T follicular helper cell (primary cell): ENCODE measurements at places on chromosomes 12 and 14.

- DNase-seq, result no peak
Observed at GRCh38 chr12:43098766-43099550, 453.0 kb downstream of the ADAMTS20 start.

- peak; percentile 71 for DNase-seq
Observed at GRCh38 chr12:120007272-120007671, 18.2 kb downstream of the BICDL1 start.

- DNase-seq, result no peak
Observed at GRCh38 chr12:47378222-47378582, 298.4 kb upstream of the AMIGO2 start.

- DNase-seq, result no peak
Observed at GRCh38 chr14:93049867-93050331, 65.8 kb downstream of the ITPK1 start.

DNA sequence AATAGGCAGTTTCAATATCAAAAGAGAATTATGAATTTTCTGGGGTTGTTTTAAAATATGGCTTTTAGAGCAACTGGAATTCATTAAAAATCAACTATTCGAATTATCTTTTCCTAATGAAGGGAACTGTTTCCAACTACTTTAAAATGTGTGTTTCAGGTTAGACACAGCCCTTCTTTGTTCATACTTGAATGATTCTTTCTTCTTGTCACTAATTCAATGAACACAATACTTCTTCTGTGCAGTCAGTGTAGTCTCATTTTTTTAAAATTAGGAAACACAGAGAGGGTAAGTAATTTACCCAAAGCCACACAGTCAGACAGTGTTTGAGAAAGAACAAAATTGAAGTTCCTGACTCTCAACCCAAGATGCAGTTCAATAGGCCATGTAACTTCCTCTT is 414.0 kb downstream of the CCDC91 start:
- no peak for DNase-seq

- DNase-seq, result no peak
Observed at GRCh38 chr12:70638639-70639360, 1.6 kb upstream of the PTPRB start.

DNA sequence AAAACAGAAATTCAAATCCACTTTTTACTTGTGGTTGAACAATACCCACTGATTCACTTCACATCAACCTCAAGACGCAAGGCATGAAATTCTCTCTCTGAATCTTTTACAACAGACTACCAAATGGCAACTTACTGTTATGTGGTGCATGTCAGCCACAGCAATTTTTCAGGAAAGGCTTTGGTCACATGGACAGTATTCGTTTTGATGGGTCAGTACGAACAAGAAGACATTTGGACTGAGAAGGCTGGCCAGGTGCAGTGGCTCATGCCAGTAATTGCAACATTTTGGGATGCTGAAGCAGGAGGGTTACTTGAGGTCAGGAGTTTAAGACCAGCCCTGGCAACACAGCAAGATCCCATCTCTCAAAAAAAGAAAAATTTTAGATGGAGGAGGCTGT is 144.0 kb downstream of the SEC23A start:
- no peak for DNase-seq

DNA sequence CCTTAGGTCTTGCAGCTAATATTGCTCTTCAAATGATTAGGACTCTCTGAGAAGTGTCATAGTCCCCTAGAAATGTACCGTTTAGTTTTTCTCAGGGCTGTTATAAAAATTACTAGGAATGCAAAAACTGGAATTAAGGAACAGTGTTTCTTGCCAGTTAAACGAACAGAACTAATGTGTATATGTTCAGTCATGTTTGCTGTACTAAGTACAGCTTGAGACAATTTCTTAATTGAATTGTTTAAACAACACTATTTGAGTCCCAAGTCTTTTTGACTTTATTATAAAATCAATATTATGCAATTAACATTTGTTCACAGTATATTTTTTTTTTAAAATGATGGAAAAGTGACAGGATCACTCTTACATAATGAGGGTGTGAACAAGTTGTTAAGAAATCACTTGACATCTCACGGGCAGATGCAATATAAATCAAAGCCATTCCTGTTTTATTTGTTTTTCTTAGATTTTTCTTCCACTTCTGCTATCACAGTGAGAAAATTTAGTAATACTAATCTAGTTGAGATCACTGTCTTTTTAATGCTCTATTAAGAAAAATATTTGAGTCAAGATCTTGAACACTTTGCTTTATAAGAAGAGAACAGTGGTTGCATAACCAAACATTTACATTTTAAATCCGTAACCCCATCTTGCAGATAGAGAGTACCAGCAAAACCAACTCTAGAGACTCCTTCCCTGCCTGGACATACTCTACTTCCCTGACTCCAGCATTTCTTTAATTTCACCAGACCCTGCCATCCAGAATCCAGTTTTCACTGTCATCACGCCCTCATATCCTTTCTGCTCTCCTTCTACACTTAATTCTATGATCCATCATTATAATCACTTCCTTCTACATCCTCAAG is 140.7 kb upstream of the KITLG start:
- no peak for DNase-seq

GRCh38 chr12:68281322-68282077 is 28.1 kb upstream of the IL22 start:
- DNase-seq, result no peak

DNA sequence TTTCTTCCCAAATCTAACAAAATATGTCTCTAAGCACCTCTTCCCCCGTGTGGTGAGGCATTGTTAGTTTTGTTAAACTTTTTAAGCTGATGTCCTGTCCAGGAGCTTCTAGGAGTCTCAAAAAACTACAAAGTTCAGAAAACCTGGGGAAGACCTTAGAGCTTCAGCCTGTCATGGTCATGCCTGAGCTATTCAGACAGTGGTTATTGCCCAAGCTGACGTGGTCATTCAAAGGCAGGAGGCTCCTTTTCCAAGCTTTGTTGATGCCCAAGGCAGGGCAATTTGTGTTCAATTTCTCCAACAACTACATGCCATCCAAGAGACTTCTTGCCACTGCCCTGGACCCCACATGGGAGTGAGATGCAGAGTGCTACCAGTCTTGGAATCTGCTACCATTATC is 5.8 kb upstream of the LYZ start:
- no peak for DNase-seq
